ENCODE measurements at places on chromosomes 6 and 20. TPM values are rescaled to one million over a fixed set of nuclear protein-coding genes. Genes with fewer than 3 reads are reported as not detected.

Gene RIPPLY2
- total RNA-seq: not detected

Gene STMND1
- total RNA-seq: not detected

Gene KIF25
- total RNA-seq: not detected

Gene DLL1
- under 0.01 TPM for total RNA-seq

Gene ANGPT4
- not detected for total RNA-seq

Gene CEP85L
- 23.5 TPM for total RNA-seq

Gene SALL4
- under 0.01 TPM for total RNA-seq

Gene GJA10
- not detected for total RNA-seq

Gene SSTR4
- not detected for total RNA-seq

Gene FAM50B
- total RNA-seq: 12.0 TPM

Gene CDYL
- 14.3 TPM for total RNA-seq

Gene FRK
- 1.7 TPM for total RNA-seq

Gene MCHR2
- not detected for total RNA-seq

Gene PMEPA1
- total RNA-seq: 0.94 TPM

Gene FAM83C
- not detected for total RNA-seq

Gene DAAM2
- total RNA-seq: 4.7 TPM

Gene TMEM170B
- total RNA-seq: 0.32 TPM
